ENCODE measurements at places on chromosomes 5 and 9.
A peak's percentile ranks its signal among the peaks of the same experiment; 100 is the strongest.

GRCh38 chr5:170408877-170409660, 19.9 kb upstream of the KCNMB1 start:
- no peak for DNase-seq

DNA sequence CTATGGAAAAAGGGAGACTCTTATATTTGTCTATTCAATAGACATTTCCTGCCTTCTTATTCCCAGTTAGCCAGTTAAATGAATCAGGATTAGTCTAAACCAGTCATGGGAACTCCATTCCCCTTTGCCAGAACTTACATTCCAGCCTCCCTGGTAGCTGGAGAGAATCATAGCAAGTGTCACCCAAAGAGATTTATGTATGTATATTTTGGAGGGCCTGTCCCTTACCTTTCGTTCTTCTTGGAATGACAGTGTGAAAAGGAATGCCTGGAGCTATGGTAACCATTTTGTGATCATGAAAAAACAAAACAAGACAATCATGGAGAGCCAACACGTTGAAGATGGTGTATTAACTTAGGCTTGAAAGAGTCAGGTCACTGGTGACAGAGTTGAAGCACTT, 627.7 kb downstream of the CCDC171 start:
- DNase-seq: no peak

DNA sequence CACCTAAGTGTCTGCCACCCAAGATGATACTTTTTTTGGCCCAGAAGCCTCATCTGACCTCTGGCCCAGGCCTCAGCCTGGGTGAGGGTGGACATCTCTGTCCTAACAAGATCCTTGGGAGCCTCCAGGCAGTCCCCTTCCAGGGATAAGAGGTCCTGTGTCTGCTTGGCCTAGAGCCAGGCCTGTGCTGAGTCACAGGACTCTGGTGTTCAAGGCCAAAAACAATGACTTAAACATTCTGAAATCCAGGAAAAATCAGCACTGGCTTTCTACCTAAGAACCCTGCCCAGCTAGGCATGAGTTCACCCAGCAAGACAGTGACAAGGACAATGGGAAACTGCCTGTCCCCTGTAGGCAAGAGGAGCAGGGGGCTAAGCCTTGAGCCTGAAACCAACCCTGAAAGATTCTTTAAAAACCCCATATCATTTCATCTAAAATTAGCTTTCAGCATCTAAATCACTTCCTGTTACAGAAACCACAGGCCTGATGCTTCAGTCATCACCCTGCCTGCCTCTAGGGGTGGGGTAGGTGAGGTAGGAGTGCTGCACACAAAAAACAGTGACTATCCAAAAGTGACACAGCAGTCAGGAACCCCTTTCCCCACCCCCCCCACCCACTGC, 29.9 kb downstream of the CSF2 start:
- DNase-seq: peak; percentile 50

GRCh38 chr5:132180134-132180745, 47.4 kb downstream of the P4HA2 start:
- DNase-seq: no peak

DNA sequence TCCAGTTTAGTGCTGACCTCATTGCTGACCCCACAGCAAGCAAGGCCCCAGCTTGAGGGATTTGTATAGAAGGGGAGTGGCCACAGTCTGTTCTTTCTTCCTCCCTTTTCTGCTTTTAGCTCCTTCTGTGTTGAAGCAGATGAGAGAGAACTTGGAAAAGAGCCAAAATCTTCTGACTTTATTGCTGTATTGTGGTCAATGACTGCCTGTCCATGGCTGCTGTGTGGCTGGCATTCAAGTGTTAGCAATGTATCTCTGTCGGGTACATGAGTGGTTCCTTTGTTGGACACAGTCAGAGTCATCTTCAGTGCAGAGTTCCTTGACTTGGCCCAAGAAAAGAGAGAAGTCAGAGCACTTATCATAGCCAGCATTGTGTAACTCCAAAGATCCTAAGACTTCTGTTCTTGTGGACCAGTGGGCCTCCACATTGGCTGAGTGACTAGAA, 154.1 kb downstream of the LRRC70 start:
- DNase-seq: no peak

DNA sequence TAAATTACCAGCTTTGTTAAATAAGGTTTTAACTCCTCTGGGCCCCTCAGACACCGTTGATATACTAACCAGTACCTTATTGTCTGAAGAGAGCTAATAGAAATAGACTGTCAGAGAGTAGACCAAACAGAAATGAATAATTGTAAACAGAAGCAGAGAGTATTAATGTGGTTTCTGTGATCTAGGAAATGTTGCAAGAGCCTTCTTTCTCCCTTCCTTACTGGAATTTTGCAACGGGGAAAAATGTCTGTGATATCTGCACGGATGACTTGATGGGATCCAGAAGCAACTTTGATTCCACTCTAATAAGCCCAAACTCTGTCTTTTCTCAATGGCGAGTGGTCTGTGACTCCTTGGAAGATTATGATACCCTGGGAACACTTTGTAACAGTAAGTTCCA, 5.1 kb downstream of the TYRP1 start:
- no peak for DNase-seq

GRCh38 chr9:95930277-95930676, 54.8 kb downstream of the ERCC6L2 start:
- no peak for DNase-seq

- DNase-seq: no peak
These were observed 4.0 kb downstream of the FBXO4 start for GRCh38 chr5:41929035-41929434.

All from stimulated activated CD4-positive, alpha-beta T cell treated with anti-CD3 and anti-CD28 coated beads, Interleukin-1b, Interleukin-23, amount 100 ng/mL, for 4 hours (primary cell).